Fibroblast of lung (primary cell): ENCODE measurements at places on chromosomes 3 and 15. TPM values are rescaled to one million over a fixed set of nuclear protein-coding genes. Genes with fewer than 3 reads are reported as not detected.

IQCF6 gene
- not detected in 2 replicates for total RNA-seq

ROPN1B gene
- total RNA-seq = not detected in 2 replicates

DNA sequence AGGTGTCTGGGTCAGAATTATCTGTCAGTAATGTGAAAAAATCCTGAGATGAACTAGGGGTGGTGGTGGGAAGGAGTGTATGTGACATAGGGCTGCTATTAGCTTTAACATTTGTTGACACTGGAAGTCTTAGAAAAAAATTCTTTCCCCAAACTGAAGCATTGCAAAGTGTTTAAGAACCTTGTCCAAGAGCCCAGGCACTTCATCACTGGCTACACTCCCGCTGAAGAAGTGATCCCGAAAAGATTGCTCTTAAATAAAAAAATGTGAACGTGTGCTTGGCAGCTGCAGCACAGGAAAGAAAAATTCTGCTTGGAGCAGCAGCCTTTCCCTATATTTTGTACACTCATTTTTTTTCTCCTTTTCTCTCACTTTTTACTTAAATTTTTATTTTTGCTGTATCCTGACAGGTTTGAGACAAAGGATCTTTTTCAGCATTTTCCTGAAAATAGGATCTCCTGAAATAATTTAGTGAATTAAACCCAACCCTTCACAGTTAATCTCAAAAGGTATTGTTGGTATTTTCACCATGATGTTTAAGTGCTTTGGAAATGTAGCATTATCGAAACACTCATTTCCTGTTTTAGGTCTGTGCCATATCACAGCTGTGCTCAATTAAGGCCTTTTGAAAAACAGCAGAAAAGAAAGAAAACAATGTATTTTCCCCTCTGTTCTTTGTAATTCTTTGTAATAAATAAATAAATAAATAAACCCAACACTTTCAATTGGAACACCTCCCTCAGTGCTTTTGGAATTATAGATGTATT is 477.6 kb downstream of the ZNF385D start:
- peak; percentile 80 for DNase-seq

DNA sequence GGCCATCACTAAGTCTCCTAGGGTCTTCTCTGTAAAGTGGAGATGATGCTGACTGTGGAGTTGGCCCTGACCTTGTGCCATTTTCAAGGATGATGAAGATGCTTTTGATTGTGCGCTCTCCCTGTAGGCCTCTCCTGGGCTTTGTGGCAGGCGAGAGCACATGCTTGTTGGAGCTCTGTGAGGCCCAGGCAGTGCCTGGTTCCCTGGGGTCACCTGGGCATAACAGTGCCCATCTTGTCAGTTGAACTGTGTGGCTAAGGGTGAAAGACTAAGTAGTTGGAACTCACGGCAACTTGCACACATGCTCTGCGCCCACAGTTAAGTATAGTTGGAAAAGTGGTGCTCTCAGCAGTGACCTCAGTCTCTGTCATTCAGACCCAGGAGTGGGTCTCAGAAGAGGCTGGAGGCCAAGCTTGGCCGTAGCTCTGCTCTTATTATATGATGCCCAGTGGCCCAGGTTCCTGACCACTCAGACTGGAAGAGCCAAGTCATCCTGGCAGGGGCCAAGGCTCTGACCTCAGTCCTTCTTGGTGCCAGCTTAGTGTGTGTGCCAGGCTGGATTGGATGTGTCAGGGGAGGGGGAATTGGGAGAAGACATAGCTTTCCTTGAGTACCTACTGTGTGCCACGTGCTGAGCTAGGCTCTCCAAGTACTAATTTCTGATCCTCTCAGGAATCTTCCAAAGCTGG is 154.6 kb downstream of the EEFSEC start:
- no peak for DNase-seq

GRCh38 chr15:89781891-89782618 is 5.9 kb downstream of the MESP2 start:
- peak; percentile 76 for DNase-seq

GRCh38 chr3:125050488-125051090 is 5.2 kb downstream of the HEG1 start:
- DNase-seq = no peak

DNA sequence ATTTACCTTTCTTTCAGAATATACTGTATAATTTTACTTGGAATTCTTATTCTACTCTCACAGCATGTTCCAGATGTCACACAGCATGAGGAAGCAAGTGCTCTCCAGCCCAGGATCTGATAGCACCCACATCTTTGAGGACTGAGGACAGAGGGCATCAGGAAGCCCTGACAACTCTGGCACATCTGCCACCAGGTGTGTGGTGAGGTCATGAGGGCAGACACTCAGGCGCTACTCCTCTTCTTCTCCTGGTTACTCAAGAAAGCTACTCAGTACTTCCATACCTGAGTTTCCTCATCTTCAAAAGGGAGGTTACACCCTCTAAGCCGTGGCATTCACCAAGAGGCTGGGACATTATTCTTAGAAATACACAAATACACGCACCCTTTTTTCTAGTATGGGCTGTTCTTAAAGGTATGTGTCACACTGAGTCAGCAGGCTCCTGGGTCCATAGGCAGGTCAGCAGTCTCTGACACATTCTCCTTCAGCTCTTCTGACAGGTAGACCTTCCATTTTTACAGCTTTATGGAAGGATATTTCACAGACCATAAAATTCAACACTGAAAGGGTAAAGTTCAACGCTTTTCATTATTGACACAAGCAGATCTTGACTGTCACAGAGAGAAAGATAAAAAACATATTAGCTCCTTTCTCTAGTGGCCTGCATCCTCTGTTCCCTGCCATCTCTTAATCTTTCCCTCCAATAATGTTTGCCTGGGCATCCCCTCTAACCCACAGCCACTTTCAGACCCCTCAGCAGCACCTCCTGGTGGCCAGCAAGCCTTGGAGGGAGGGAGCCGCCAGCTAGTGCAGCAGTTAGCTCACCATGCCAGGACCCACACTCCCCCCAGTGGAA is 103.2 kb upstream of the TJP1 start:
- DNase-seq = peak; percentile 79

DNA sequence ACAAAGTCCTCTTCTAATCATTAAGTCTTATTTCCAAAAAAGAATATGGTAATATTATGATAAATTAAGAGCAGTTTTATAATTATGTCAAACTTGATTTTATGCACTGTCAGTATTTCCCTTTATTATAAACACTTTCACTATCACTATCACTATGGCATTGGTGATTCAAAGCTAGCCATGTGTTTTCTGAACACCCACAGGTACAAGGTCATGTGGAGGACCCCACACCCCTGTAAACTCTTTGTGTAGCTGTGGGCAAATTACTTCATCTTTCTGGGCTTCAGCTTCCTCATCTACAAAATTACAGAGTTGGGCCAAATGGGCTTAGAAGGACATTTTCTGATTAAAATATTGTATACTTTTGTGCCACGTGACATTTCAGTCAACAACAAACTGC is 41.7 kb downstream of the FBXL22 start:
- no peak for DNase-seq

DNA sequence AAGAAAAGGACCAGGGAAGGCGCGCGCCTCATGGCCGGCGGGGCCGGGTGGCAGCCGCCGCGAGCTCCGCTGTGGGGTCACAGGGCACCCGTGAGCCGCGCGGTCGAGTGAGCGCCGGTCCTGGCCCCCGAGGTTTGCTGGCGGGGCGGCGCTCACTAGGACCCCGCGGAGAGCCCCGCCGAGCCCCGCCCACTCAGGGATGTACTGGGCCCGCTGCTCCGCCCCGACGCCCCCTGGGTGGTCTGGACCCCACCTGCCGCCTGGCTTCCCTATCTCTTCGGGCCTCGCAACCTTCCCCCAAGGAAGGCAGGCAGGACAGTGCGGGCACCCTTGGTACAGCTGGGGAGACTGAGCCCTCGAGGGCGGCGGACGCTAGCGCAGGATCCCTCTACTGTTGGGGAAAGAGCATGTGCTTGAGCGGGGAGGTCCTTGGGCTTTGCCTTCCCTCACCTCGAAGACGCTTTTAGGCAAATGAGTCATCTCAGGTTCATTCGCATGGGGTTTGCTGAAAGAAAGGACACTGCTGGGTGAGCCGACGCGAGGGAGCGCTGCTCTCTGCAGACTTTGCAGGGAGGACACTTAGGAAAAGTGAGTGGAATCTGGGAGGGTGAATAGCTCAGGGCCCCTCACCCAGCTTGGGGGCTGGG is at the start of gene CHRNB4:
CHRNB4 (minus strand) TSS at position 109 of the 647 bp plus-strand sequence; CDS start at position 32, 77 bp downstream.
- no peak for DNase-seq

GRCh38 chr15:71437919-71438318 is 322.6 kb downstream of the THSD4 start:
- peak; percentile 43 for DNase-seq

MESP1 gene
- 0.26 and 1.3 TPM in 2 replicates for total RNA-seq

ARPP19 gene
- total RNA-seq = 63.4 and 65.9 TPM in 2 replicates

NXPE3 gene
- total RNA-seq = 16.4 and 26.9 TPM in 2 replicates

DNA sequence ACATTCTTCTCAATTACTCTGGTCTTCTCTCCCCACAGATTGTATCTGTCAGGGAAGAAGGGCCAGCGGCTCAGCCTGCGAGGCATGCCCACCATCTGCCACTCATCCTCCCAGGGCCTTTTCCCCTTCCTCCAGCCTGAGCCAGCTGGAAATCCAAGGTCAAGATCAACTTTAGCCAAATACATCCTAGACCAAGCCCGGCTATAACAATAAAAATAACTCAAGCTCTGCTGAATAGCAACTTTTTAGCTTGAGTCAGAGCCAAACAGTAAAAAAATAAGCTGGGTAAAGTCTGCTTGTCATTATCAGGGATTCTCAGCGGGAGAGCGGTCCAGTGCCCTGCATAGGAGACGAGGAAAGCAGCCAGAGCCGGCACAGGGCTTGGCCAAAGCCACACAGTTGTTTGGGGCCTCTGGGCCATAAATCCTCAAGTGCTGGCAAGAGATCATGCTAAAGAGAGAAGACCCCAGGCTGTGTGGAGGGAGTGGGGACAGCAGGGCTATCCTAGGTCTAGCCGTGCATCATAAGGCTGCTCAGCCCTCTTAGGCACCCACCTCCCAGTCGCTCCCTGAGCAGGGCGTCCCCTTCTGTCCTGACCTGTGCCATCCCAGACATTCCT is 76.2 kb upstream of the HERC1 start:
- DNase-seq = peak; percentile 70
